ENCODE measurements at places on chromosomes 5 and 9.
A peak's percentile ranks its signal among the peaks of the same experiment; 100 is the strongest.

DNA sequence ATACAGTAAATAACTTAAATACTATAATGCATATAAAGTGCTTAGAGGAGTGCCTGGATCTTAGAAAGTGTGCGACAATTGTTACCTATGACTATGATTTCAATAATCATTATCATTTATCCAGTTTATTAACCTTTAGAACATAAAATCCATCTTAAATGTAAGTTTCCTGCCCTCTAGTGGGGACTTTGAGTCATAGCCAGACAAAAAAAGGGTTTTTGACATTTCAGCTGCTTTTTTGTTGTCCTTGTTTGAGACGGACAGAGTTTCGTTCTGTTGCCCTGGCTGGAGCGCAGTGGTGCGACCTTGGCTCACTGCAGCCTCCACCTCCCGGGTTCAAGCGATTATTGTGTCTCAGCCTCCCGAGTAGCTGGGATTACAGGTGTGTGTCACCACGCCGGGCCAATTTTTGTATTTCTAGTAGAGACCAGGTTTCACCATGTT, 9.7 kb upstream of the C9orf152 start:
- no peak for DNase-seq

DNA sequence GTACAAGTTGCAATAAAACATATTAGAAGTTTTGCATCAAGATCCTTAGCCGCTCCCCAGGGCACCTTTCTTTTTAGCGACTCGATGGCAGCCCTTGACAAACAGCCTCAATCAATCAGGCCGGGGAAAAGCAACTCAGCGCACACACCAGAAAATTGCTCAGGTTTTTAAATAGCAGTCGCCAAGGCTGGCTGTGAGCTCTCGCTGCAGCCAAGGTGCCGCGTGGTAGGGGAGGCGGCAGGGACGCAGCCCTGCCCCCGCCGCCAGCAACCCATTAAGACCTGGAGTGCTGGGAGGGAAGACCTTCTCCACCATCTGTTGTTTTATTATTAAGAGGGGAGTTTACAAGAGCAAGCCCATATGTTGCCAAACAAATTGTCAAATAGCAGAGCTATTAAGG, 22.6 kb downstream of the ASS1 start:
- DNase-seq = no peak

DNA sequence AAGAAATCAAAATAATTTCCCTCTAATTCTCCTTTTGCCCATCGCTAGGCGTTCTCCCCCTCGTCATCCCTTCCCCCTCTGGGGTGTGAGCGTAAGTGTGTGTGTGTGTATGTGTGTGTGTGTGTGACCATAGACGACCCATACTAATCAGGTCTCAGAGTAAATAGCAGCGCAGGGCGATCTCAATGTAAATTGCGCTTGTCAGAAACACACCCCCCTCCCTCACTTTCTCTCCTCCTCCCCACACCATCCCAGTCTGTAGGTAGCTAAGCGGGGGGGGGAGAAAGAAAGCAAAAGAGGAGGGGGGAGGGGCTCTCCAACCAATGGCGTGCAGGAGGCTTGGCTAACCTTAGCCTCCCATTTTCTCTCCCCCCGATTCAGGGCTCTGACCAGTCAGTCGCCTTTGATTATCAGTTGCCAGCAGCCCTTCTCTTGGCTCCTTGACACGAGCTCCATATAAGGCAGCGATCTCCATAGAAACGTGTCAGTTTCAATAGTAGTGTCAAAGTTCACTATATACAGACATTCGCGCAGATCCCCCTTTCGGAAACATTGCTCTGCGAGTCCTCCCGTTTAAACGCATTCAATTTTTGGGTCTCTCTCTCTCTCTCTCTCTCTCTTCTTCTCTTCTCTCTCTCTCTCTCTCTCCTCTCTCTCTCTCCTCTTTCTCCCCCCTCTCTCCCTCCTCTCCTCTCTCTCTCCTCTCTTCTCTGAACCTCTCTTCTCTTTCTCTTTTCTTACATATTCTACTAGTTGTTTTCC, at the start of gene NR2F1:
Gene NR2F1, plus strand, starts transcription at position 546 of the 762 bp plus-strand sequence. CDS start 1,802 bp downstream, outside the sequence.
- DNase-seq = peak; percentile 68

DNA sequence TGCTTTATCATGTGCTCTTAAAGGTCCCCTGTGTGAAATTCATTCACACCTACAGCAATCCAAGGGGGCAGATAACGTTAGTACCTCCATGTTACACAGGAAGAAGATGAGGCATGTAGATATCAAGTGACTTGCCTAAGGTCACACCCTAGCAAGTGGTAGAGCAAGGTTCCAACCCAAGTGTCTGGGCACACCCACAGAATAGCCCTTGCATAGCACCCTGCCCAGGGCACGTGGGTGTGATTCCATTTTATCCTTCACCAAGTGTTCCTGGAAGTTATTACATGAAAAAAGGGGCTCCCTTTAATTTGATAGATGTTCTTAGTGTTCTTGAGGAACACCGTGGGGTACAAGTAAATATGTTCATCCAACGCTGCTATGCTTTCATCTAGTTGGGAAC, 4.9 kb downstream of the TMEM171 start:
- DNase-seq = no peak

GRCh38 chr9:96029722-96030530, 154.4 kb downstream of the ERCC6L2 start:
- DNase-seq = no peak

DNA sequence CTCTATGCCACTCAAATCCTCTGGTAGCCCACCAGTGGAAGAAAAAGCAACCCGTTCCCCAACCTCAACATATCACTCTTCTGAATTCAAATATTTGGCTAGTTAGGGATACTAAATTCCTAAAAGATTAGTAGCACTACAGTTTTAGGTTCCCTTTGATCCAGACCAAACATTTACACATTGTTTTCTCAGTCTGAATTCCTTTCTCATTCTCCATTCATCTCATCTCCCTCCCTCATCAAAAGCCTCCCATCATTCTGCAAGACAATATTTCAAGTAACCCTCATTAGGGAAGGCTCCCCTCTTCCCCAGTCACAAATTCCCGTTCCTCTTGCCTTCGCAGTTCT, 26.3 kb downstream of the ADAM19 start:
- no peak for DNase-seq
